Kidney tubule cell (primary cell): ENCODE measurements at places on chromosomes 5 and 9.

- DNase-seq, result no peak
Observed at GRCh38 chr5:60888359-60889061, 44.4 kb upstream of the ELOVL7 start.

DNA sequence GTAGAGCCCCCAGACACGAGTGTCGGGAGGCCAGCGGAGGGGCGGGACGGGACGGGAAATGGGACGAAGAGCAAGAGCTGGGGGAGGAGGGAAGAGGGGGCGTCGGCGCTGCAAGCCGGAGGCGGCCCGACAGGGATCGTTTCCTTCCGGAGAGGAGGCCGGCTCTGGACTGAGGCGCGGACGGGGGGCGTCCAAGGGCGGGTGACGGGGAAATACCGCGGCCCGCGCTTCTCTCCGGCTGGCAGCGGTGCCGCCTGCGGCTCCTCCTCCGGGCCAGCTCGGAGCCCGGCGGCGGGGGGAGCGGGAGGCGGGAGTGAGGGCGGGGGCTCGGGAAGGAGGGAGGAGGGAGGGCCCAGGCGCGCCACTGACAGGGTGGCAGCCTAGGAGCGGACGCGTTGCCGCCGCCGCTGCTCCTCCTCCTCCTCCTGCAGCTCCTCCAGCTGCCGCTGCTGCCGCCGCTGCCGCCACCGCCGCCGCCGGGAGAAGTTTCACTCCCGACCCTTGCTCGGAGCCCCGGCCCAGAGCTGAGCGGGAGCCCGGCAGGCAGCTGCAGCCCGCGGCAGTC lies at the start of gene CHSY3:
Gene CHSY3 (plus strand): TSS at position 364 of the 565 bp plus-strand sequence.
- peak; percentile 84 for DNase-seq

- no peak for DNase-seq
Observed at GRCh38 chr5:173774271-173774761, 113.8 kb upstream of the CPEB4 start.

DNA sequence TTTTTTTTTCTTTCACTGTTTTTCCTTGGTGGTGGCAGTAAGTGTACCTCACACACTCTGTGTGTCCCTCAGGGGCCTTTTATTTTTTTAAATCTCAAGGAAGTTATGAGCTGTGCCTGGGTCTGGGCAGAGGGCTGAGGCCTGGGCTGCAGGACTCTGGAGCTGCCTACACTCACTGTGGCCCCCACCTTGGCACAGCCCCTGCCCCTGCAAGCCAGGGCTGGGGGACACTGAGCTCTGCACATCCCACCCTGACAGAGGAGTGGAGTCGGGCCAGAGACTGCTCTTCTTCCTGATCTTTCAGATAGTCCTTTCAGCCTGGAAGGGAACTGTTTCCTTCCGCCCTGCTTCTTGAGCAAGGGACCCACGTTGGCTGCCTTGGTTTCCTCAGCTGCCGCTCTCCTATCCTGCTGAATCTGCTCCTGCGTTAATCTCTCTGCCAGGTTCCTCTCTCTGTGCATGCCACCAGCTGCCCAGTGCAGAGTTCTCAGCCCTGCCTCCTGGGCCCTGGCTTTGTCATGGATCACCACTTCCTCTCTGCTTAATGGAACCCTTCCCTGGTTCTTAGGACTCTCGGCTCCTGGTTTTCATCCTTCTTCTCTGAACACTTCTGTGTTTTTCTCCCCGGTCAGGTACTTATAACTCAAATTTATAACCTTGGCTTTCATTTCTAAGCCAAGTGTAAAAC lies 502.3 kb downstream of the DIRAS2 start:
- DNase-seq, result no peak

- no peak for DNase-seq
Observed at GRCh38 chr5:50791813-50792212, 125.4 kb downstream of the PARP8 start.

- DNase-seq, result peak; percentile 31
Observed at GRCh38 chr9:107175816-107176435, 107.2 kb upstream of the RAD23B start.

GRCh38 chr5:164345853-164346252 lies 840.4 kb downstream of the MAT2B start:
- DNase-seq, result no peak

DNA sequence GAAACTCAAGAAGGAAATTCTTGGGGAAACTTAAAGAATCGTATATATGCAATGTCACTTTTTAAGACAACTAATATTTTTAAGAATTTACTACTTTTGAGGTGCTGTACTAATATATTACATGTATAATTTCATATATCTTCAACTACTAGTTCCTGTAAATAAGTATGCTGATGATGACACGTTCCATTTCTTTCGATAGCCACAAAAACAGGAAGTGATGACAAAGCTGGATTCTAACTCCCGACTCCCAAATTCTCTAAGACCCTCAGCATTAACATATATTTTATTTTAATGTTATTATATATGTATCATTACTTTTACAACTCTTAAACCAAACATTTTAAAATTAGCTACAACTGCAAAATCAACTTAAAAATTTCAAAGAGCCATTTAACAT lies 74.8 kb downstream of the STK32A start:
- DNase-seq, result peak; percentile 39

DNA sequence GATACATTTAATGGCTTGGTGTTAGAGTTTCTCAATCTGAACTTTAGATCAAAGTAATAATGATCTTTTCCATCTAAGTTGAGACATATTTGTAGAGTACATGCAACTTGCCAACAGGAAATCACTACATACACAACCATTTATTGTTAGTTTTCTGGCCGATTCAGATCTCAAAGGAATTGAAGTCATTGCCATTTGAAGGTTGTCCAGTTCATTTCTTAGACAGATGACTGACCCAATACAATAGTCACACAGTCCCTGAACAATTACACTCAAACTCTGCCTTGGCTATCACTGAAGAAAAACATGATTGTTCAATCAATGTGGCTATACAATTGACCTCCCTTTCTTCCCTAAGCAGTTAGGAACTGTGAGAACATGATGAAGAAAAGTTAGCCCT lies 753.2 kb upstream of the RIOK2 start:
- no peak for DNase-seq

GRCh38 chr9:17330097-17330496 lies 195.3 kb downstream of the CNTLN start:
- DNase-seq, result no peak
